ENCODE measurements at places on chromosomes 5 and 9.

GRCh38 chr5:133420440-133421301 is 191.7 kb downstream of the FSTL4 start:
- DNase-seq = no peak

DNA sequence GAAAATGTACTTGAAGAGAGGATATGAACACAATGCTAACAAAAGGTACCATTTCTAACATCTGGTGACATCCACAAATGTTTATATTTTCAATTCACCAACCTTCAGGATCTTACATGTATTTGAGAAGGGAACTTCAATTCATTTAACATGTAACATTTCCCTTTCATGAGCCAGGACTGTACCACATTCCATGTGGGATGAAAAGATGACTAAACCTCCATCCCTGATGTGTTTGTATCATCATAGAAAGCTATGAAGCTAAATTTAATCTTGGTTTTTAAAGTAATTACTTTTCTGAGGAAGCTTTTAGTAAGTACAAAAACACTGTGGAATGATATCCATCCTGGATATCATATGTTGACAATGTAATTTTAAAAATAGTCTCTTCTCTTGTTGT is 78.2 kb upstream of the GNA14 start:
- no peak for DNase-seq

- no peak for DNase-seq
These were observed 225.0 kb downstream of the KCTD16 start for GRCh38 chr5:144395704-144396103.

GRCh38 chr9:76793784-76794431 is 29.7 kb downstream of the PCA3 start:
- DNase-seq = no peak

GRCh38 chr5:65103756-65104440 is 335.2 kb downstream of the CWC27 start:
- no peak for DNase-seq

DNA sequence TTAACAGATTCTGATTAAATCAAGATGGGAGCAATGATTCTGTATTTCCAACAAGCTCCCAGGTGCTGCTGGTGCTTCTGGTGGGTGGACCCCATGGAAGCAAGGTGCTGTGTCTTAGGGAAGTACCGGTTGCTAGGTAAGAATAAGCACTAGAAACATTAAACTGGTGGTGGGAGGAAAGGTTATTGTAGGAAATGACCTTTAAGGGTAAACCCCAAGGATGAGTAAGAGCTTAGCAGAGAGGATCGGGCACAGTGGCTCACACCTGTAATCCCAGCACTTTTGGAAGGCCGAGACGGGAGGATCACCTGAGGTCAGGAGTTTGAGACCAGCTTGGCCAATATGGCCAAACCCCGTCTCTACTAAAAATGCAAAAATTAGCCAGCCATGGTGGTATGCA is 16.2 kb upstream of the CREBRF start:
- DNase-seq = no peak

- DNase-seq = no peak
These were observed 50.9 kb upstream of the EQTN start for GRCh38 chr9:27347889-27348288.

DNA sequence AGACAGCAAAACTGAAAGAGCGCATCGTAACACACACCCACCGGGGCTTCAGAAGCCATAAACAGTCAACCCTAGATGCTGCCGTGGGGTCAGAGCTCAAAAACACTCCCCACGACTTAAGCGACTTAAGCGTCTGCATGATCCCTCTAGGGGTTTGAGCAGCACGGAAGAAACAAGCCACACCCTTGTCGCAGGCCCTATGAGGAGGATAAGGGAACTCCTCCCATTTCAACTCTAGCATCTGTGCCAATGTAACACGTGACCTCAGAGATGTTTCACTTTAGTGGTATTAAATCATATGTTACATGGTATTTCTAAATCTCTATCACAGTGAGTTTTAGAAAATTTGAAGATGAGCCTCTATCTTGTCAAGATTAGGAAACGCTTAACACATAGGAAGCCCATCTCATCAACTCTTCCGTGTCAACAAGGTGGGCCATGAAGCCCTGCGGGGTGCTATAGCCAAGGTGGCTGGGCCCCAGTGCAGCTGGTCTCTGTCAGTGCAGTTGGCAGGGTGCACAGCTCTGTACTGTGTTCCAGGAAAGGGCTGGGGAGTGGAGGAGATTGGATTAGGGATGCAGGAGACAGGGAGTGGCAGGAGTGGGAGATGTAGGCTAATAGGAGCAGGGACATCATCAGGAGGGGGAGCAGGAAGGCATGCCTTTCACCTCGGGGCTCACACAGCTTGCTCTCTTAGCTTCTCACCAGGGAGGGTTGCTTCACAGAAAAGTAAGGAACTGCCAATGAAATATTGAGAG is 33.1 kb downstream of the ZCCHC9 start:
- DNase-seq = no peak

GRCh38 chr9:77903666-77904285 is 127.8 kb downstream of the GNAQ start:
- no peak for DNase-seq

GRCh38 chr5:137696481-137696880 is 39.4 kb downstream of the KLHL3 start:
- no peak for DNase-seq

DNA sequence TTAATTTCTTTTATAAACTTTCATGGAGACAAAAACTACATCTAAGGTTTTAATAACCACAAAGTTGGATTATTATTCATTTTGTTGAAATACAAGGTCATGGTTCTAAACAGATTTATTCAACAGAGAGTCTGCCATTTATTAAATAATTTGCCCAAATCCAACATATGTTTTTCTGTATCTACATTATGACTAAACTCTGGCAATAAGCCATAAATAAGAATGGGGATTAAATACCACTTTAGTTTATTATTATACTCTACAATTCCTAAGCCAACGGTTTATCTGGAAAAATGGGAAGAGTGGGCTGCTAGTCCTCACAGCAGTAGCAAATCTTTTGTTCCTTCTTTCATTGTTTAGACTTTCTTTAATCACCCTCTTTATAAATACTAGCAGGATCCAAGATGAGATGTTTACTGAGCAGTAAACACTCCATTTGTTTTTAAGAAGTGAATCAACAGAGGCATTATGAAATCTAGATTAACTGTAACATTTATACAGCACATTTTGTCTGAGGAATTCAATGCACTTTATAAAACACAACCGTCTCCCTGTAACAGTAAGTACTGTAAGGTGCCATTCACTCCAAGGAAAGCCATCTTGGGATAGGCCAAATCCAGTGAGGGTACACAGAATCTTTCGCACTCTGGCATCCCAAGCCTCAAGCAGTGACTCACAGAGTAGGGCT is 89.7 kb downstream of the DROSHA start:
- no peak for DNase-seq

DNA sequence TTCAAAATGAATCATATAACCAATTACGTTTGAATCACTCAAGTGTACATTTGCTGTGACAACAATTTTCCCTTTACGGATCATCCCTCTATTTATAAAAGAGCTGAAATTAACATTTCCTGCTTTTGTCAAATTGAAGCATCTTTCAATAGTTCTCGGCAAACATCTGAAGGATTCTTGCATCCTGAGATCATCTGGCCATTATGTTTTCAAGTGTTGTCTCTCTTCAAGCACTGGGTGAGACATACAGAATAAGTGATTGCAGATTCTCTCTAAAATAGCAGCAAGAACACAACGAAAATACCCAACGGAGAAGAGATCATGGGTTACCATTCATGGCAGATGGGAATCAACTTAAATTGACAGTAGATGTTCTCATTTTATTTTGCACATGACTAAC is 283.4 kb upstream of the GRAMD2B start:
- DNase-seq = no peak

GRCh38 chr5:128736553-128736952 is 198.5 kb upstream of the FBN2 start:
- DNase-seq = no peak

DNA sequence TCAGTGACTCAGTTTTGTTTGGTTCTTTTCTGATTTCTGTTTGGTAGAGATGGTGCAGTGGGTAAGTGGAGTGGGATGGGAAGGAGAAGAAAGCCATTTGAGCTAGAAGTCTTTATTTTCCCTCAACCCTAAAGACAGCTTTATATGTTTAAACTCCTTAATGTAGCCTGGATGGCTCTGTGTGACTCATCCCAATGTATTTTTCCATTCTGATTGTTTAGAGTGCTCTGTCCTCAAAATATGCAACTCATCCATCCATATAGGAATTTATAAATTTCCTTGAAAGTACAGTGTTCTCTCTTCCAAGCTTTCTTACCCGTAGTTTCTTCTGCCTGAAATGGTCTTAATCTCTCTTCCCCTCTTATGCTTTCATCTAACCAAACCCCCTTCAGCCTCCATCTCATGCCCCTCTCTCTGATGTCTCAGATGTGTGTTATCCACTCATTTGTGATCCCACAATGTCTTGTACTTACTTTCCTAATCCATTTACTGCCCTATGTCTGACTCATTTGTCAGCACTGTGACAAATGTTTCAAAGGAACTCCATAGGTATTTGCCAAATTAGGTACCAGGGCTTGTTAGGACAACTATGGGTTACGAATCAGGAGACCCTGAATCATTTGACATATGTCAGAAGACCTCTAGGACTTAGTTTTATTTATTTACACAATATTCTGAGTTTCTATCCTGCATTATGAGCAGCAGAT is 217.5 kb upstream of the SGCD start:
- DNase-seq = no peak

Measured in left renal pelvis (tissue), 4 donors.